ENCODE measurements at places on chromosomes 7 and 10. TPM values are rescaled to one million over a fixed set of nuclear protein-coding genes. Genes with fewer than 3 reads are reported as not detected.

GRCh38 chr7:148983200-148984146 lies 44.8 kb downstream of the PDIA4 start:
- peak; percentile 82 for DNase-seq

CPA2 gene
- 0.60 TPM for polyA plus RNA-seq

DNA sequence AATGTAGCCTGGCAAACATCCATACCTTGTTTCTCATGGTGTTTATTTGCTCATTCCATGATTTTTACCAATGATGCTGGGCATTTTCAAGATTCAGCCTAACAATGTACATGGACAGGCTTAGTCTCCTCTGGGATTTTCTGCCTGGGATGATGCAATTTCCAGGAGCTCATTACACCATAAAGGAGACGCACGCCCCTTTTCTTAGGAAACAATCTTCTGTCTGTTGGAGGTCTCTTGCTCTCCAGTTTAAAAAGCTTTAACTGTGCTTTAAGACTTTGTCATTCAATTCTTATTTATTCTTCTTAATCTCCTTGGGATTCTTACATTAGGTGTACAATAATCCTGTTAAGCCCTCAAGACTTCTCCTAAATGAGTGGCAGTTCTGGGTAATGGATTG lies 150.3 kb upstream of the NRP1 start:
- DNase-seq = no peak

DNA sequence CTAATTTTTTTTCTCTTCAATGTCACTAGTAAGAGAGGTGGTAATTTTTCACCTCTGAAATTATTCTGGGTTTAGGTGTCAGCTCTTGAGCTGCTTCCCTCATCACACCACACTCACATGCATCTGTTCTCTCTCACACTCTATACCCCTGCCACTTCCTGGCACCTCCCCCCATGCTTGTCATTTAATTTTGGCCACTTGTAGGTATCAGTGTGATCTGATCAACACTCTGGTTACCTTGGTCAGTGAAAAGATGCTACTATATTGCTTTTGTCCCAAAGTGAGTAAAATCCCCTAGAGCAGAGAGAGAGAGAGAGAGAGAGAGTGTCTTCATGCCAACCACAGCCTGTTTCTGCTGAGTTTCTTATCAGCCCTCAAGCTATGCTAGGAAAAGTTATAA lies 42.5 kb downstream of the STK17A start:
- DNase-seq = no peak

DNA sequence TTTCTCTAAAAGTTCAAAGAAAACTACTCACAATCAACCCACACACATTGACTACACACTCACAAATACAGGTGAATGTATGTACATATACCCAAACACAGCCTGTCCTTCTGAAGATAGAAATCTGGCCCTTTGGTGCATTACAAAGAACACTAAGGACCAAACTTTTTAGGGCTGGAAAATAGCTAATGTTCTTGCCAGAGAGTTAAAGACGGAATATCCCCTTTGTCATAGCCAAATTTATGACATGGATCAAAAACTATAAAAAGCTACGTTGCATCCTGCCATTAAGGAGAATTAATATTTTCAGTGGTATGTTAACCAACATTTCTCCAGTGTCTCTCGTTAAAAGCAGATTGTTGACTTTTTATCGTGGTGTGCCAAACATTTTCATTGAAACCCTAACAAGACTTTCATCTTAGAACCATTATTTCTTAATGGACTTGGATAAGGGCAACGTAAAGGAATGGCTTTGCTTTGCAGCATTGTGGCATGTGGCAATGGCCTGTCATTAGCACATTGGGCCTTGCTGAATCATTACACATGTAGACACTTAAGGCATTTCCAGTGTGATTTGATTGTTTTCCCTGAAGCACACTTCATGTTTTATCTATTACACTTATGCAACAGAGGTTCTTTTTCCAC lies 150.9 kb upstream of the MEOX2 start:
- DNase-seq = no peak

DNA sequence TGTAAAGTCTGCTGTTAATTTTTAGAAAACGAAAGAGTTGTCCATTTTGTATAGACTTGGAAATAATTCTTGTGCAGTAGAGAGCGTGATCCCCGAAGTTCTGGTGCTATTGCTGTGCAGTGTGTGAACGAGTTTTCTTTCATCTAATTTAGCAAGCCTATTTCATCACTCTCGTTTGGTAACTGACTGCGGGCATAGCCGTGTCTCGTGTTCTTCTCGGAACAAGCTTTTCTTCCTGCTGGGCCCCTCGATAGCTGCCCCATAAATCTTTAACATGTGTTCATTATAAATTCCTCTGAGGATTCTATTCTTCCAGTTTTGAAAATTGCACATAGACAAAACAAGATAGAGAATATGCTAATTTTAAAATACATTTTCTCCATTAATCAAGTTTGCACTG lies 622.0 kb upstream of the PFKP start:
- no peak for DNase-seq

GRCh38 chr10:99850767-99851340 lies 68.4 kb downstream of the ABCC2 start:
- no peak for DNase-seq

DNA sequence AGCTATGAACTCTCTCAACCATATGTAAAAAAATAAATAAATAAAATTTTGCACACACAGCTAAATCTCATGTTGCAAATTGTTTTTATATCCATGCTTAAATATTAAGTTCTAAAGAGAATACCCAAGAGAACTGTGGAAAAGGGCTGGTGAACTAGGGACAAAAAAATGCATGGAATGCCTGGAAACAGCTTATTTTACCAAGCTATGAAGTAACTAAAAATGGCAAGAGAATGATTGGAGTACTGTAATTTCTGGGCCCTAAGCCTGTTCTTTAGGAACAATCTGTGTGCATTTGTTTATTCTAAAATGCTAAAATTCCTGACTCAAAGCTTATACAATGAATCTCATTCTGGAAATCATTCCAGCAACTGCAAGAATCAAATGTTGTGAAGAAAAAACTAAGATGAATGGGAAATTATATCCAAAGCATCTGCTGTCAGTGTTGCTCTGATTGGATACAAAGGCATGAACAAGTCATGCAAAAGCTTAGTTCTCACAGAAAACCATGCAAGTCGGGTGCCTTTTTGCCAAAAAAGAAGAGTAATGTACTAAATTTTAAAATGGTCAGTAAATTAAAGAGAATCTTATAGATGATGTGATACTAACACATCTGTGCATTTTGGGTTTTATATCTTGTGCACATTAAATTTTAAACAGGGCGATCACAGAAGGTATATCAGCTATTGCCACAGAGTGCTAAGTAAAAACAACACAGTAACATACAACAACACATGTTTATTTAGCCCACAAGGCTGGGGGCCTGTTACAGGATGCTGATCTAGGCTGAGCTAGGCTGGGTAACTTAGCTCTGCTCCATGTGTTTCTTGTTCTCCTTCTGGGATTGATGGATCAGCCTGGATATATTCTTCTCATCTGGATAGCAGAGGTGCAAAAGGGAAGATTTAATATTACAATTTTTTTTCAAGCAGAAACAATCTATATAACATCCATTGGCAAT lies 453.5 kb upstream of the SEMA3A start:
- no peak for DNase-seq

DNA sequence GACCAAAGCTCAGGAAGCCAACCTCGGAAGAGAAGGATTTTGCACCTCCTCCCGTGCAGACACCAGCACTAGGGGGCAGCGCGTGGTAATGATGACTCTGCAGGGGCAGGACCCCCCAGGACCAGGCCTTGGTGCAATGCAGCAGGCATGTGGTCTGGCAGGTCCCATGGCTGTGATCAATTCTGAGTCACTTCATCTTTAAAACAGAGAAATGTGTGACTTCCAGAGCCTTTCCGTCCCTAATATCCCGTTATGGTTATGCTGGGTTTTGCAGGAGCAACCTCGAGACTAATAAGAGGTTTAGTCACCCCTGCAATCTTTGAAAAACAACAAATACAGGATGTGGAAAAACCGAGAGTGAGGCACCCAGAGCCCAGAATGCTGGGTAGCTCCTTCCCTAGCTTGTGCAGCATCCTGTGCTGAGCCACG lies 30.2 kb upstream of the GJD4 start:
- DNase-seq = no peak

GRCh38 chr7:82677493-82677892 lies 233.9 kb upstream of the CACNA2D1 start:
- DNase-seq = no peak

GRCh38 chr10:104113376-104113956 lies 8.5 kb upstream of the SFR1 start:
- no peak for DNase-seq

NYAP1 gene
- polyA plus RNA-seq = 1.6 TPM

TAS2R41 gene
- polyA plus RNA-seq = not detected

- DNase-seq = no peak
Measured at GRCh38 chr7:78420001-78420400, 621.4 kb downstream of the PHTF2 start.

- DNase-seq = peak; percentile 48
Measured at GRCh38 chr10:125123476-125124114, 36.8 kb downstream of the CTBP2 start.

DNA sequence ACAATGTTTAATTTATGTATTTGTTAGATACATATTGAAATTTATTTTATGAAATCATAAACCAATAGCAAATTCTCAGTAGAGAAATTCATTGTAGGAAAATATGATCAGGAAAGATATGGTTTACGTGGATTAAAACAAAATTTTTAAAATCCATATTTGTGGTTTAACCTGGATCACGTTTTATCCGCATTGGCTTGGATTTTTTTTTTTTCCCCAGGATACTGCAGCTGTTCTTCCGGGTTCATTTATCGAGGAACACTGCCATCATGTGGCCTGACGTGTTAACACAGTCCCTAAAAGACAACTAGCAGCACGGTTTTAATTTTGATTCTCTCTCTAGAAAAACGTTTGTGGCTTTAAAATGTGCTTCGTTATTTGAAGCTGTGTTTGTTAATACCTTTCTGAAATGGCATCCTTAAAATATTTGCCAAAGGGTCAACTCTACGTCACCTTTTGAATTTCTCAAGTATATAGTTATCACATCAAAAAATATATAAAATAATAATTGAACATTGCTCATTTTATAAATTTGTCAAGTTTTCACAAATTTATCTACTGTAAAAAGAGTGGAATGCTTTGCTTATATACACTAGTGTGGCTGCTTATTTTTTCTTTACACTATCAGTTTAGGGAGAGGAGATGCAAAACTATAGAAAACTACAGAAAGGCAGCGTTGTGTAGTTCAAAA lies 8.7 kb upstream of the ASB4 start:
- DNase-seq = peak; percentile 78

HGF gene
- polyA plus RNA-seq = 2.3 TPM

SNX8 gene
- polyA plus RNA-seq = 38.8 TPM

CLCN1 gene
- polyA plus RNA-seq = 0.35 TPM

GRCh38 chr10:86872757-86873156 lies 84.7 kb downstream of the MMRN2 start:
- DNase-seq = no peak

DNA sequence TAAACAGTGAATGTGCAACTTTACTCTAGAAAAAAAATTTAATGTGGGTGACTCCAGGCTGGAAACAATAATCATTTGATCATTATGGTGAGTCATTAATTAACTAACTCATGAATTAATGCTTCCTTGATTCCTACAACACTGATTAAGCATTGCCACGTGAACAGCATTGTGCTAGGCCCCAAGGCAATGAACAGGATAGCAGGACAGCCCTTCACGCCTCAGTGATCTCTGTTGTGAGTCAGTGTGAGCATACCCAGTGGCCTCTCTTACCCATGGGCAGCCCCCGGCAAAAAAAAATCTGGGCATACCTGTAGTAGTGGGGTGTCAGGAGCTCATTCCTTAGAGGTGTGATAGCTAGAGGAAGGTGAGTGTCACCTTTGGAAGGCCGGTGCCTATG lies 76.0 kb downstream of the DENND2A start:
- DNase-seq = no peak

ADCY1 gene
- 3.1 TPM for polyA plus RNA-seq

GNAT3 gene
- polyA plus RNA-seq = not detected

DNA sequence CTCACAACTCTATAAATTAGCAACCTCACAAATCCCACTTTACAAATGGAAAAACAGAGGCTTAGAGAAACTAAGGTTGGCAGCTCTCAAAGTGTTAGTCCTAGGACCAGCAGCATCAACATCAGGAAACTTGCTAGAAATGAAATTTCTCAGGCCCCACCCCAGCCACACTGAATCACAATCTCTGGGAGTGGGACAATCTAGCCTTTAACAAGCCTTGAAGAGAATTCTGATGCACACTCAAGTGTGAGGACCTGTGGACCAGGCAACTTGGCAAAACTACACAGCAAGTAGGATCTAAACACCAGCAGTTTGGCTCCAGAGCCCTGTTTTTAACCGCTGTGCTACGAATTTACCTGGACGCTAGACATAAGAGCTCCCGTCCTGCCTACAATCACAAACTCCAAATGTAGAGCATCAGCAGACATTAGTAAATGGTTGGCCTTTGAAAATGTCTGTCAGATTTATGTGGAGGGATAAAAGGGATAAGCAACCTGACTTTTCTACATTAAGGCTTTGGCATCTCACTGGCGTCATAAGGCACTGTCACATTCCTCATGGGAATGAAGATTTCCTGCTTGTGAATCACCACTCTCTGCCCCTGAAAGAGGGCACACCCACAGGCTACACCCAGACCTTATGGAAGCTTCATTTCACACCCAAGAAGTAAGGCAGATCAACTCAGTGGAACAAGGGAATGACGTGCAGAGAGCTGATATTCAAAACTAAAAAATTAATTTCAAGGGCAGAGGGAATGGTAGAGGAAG lies 34.5 kb downstream of the PPP1R3C start:
- no peak for DNase-seq

DNA sequence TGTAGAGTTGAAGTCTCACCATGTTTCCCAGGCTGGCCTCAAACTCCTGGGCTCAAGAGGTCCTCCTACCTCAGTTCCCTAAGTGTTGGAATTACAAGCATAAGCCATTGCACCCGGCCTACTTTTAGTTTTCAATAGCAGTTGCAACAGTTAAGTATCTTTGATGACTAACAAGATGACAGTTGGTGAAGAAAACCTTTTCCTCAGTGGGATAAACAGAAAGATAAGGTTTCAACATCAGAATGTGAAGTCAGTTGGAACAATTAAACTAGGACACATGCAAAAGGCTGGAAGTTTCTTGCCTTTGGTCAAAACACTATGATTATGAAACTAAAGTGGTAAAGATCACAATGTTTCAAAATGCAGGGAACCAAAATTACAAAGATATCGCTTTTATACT lies 169.2 kb downstream of the ZNF438 start:
- DNase-seq = no peak

DNA sequence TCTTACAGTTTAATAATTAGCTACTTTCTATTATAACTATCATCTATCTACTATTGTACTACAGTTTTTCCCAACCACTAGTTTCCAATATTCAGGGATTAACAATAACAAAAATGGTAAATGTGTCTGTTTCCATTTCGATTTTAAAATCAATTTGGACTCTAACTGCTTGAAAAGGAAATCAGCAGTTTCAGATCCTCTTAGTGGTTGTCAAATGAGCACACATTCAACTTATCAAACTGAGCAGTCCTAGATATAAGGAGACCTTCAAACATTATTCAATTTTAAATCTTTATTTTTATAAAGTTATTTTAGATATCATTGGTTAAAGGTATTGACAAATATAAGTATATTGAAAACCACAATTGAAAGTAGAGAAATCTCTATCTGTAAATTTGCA lies 46.8 kb upstream of the CD36 start:
- DNase-seq = no peak

COL28A1 gene
- polyA plus RNA-seq = 11.9 TPM
